ENCODE measurements at places on chromosomes 12 and 14. TPM values are rescaled to one million over a fixed set of nuclear protein-coding genes. Genes with fewer than 3 reads are reported as not detected.

The DLK1 gene
- total RNA-seq: 1,378 TPM

The SLC25A47 gene
- 1.6 TPM for total RNA-seq

The FOXJ2 gene
- 7.1 TPM for total RNA-seq

The GRIP1 gene
- total RNA-seq: 7.7 TPM

The PTHLH gene
- total RNA-seq: 1.8 TPM

The RPL10L gene
- not detected for total RNA-seq

The TAS2R43 gene
- total RNA-seq: 2.8 TPM

The REM2 gene
- 1.5 TPM for total RNA-seq

The KRT77 gene
- total RNA-seq: not detected

The HOXC9 gene
- total RNA-seq: 0.10 TPM

The SDSL gene
- 10.3 TPM for total RNA-seq

The TMEM19 gene
- total RNA-seq: 24.8 TPM

The PPP4R4 gene
- total RNA-seq: 3.8 TPM

The HAL gene
- 1.3 TPM for total RNA-seq

The NEMF gene
- 62.9 TPM for total RNA-seq

The CCDC177 gene
- total RNA-seq: not detected

The KRT72 gene
- not detected for total RNA-seq

The ADAM20 gene
- total RNA-seq: 0.08 TPM

The KRT73 gene
- total RNA-seq: not detected

Data from hepatocyte (in vitro differentiated cells).